ENCODE measurements at places on chromosomes 5 and 9.

DNA sequence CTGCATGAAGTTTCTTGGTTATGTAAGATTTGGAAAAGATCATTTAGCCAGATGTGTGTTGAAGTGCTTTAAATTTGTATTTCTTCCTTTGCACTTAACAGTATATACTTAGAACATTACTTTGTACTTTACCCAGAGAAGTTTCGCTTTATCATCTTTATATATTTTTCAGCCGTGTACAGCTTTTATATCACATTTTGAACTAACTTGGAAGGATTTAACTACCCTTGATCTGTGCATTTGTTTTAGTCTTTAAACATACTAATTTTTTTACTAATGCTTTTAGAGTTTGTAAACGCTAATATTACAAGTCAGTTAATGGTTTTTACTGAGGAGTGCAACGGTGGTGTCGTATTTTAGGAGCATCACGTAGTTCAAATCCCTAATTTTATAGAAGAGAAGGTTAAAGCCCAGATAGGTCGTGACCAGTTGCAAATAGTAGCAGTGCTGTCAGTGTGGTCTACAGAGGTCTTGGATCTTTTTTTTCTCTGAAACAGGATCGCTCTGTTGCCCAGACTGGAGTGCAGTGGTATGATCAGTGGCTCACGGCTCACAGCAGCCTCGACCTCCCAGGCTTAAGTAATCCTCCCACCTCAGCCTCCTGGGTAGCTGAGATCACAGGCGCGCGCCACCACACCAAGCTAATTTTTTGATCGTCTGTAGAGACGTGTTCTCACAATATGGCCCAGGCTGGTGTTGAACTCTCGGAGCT is 2.0 kb downstream of the MATR3 start:
- no peak for DNase-seq

GRCh38 chr9:78188594-78188993 is 47.3 kb upstream of the CEP78 start:
- DNase-seq = no peak

GRCh38 chr9:15711531-15711930 is 158.7 kb downstream of the CCDC171 start:
- DNase-seq = no peak

DNA sequence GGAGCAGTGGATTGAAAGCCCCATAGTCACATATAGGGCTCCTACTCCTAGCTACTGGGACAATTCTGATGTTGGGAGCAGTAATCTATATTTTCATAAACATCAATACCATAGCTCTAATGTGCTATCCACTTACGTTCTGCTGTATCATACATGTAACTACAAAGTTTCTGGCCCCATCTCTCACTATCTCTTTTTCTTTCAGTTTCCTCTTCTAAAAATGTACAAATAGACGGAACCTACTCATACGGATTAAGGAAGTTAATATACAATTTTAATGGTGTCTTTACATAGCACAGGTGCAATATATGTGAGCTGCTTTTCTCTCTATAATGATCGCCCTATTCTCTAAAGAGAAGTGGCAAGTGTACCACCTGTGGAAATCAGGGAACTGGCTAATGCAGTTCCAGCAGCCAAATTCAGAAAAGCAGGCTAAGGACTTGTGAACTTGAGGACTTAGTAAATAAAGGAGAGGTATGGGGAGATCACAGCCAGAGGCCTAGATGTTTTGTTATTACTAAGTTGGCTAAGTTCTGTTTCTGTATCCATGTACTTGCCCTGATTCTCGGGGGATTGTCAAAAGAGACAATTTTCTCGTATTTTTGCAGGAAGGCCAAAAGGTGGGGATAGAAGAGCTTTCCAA is 1021.9 kb downstream of the CDH12 start:
- no peak for DNase-seq

- DNase-seq = no peak
Measured at GRCh38 chr9:133892193-133892920, 99.8 kb downstream of the VAV2 start.

DNA sequence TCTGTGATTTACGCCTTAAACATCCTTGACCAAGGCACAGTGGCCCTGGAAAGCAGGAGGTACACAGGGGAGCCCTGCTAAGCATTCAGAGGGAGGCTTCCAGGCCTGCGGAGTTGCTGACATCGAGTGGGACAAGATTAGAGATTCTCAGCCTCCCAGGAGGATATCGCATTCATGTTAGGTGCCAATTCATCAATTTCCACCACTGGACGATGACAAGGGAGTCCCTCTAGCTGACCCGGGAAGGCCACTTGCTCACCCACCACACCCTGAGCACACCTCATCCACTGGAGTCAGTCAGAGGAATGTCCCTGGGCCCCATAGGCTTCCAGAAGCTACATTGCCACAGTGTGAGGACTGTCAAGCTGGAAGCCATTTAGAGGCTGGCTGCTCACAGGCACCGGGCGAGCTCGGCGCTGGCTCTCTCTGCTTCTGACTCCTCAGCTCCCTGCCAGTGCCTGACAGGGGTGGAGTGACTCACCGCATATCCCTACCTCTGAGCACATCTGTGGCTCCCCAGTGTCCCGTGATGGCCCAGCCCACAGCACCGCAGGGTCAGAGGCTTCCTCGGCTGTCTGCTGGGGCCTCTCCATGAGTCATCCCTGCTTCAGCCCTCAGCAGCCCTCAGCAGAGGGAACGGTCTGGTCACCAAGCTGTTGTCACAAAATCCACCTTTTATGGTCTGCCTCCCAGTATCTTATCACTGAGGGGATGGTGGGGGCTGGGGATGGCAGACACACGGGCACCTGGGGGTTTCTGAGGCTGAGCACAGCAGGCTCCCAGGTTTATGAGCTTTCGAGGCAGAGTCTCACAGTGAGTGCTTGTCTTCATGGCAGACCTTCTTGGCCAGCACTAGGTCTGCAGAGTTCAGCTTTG is 117.5 kb downstream of the ZNF608 start:
- no peak for DNase-seq

GRCh38 chr9:68894502-68894901 is 119.4 kb downstream of the PRKACG start:
- no peak for DNase-seq

DNA sequence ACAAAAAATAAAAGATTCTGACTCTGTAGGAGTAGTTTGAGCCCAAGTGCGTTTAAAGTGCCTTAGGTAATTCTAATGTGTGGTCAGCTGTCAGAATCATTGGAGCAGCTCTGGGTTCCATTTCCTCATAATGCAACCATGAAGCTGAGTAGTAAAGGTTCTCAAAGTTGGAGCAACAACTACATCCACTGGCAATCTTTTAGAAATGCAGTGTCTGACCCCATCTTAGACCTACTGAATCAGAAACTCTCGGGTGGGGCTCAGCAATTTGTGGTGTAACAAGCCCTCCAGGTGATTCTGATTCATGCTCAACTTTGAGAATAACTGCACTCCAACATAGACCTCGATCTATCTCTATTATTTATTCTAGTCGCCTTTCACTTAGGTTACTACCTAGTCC is 7.6 kb upstream of the ALDH1A1 start:
- no peak for DNase-seq

DNA sequence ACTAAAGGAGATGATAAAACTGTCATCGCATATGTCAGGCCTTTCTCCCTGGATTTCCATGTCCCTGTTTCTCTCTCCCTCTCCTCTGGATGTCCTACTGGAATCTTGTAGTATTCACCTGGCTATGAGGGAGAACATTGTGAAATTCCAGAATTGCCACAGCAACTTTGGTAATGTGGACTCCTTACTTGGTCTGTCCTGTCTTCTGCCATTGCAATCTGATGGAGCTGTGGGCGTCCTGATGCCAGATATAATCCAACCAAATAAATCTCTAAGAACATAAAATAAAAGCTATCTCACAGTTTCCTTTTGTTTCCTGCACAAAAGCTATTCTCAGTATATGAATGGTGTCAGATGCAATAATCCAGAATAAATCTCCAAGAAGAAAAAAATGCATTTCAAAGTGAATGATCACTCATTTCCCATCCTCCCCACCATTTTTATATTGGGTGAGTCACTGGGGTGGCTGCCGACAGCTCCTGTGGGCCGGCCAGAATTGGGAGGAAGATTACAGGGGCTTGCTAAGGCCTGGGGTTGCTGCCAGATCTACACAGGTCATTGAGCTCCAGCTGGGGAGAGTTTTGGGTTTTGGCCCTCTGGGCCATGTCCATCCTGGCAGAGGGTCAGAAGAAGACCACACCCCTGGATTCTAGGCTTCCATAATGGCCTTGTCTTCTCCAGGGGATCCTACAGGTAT is 160.7 kb upstream of the PITX1 start:
- no peak for DNase-seq
